ENCODE measurements at places on chromosomes 1 and 21. TPM values are rescaled to one million over a fixed set of nuclear protein-coding genes. Genes with fewer than 3 reads are reported as not detected.

ITLN1 gene
- polyA plus RNA-seq = not detected

DYNLT4 gene
- not detected for polyA plus RNA-seq

AKR7A2 gene
- 93.3 TPM for polyA plus RNA-seq

VASH2 gene
- 0.07 TPM for polyA plus RNA-seq

NUDT4B gene
- polyA plus RNA-seq = 7.8 TPM

MYCL gene
- polyA plus RNA-seq = not detected

LRRC53 gene
- not detected for polyA plus RNA-seq

ZNF593 gene
- polyA plus RNA-seq = 34.1 TPM

DNA sequence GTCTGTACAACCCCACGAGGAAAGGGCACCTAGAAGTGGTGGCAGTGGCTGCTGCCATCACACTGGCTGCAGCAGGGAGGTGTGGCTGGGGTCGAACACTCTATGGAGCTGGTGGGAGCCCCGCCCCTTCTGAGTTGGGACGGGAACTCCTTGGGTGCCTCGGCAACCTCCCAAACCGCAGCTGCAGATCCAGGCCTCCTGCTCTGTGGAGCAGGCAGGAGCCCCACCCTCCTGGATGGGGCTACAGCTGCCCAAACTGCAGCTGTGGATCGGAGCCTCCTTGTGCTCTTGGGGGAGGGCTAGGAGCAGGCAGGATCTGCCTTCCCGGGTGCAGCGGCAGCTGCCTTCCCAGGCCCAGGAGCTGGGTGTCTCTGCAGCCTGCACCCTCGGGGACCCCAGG is 38.9 kb upstream of the TARDBP start:
- H3K4me1 ChIP-seq = no peaks in the 10 kb centered on the region
- H3K4me3 ChIP-seq = no peak overlapping the region
- DNase-seq = no peak
- H3K27me3 ChIP-seq = peaks cover 14% of the 10 kb centered on the region
- H3K27ac ChIP-seq = no peak overlapping the region

GRCh38 chr1:182446033-182446669 is 3.8 kb upstream of the RGSL1 start:
- H3K27ac ChIP-seq = no peak overlapping the region
- H3K4me1 ChIP-seq = peaks cover 4% of the 10 kb centered on the region
- DNase-seq = peak; percentile 34

DNA sequence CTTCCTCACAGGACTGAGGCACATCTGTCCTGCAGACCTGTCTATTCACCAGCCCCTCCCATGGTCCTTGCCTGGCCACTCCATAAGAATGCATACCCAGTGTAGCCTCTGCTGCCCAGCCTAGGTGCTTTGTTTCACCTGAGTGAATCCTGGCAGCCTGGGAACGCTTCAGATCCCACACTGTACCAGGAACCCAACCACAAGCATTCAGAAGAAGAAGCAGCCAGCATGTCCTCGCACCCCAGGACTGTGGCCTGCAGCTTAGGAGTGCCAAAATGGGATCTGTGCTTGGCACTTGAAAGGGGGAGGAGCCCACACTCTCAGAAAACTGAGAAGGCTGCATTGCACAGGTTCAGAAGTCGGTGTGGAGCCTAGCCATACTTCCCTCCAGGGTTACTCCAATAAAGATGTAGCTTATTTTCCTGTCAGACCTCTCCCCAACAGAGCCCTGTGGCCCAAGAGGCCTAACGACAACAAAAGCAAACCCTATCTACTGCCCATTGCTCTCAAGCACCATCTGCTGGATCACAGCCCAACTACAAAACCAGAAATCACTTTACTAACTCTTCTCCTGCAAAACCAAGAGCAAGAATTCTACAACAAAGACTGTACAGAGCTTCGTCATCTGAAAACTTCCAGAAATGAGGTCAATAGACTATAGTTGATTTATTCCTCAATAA is 923.1 kb upstream of the NEGR1 start:
- DNase-seq = no peak
- H3K4me1 ChIP-seq = no peaks in the 10 kb centered on the region
- no peak overlapping the region for H3K27ac ChIP-seq
- H3K27me3 ChIP-seq = no peaks in the 10 kb centered on the region
- no peak overlapping the region for H3K4me3 ChIP-seq
- H3K36me3 ChIP-seq = no peaks in the 10 kb centered on the region

DNA sequence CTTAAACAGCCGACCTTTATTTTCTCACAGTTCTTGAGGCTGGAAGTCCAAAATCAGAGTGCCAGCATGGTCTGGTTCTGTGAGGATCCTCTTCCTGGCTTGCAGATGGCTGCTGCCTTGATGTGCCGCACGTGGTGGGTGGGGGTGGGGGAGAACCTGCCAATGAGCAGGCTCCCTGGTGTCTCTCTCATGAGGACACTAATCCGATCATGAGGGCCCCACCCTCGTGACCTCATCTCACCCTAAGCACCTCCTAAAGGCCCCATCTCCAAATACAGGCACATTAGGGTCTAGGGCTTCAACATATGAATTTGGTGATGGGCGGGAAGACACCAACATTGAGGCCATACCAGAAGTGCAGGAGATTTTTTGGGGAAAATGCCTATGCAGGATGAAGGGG is 37.8 kb downstream of the ACTN2 start:
- no peak overlapping the region for H3K4me3 ChIP-seq
- H3K27ac ChIP-seq = no peak overlapping the region
- no peaks in the 10 kb centered on the region for H3K4me1 ChIP-seq
- peaks cover 9% of the 10 kb centered on the region for H3K27me3 ChIP-seq
- no peak for DNase-seq

- H3K36me3 ChIP-seq = peaks cover 26% of the 10 kb centered on the region
- H3K4me3 ChIP-seq = peak overlapping the region; percentile 66
- peak; percentile 63 for DNase-seq
- H3K27me3 ChIP-seq = peaks cover 63% of the 10 kb centered on the region
Measured at GRCh38 chr1:231690059-231690458, 63.5 kb downstream of the DISC1 start.

DNA sequence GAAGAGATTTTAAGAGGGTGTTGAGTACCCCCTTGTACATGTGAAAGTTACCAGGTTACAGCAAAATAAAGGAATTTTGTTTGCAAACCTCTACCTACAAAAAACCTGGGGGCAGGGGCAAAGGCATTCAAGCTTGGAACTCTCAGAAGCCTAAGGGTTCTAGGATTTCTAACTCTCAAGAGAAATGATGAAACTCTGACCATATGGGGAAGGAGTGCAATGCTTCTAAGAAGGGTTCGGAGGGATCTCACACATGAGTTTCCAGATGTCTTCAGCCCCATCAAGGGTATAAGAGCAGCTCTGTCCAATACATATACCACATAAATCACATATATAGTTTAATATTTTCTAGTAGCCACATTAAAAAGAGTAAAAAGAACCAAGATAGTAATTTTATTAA is 7.3 kb upstream of the FCGR2A start:
- H3K4me1 ChIP-seq = peaks cover 9% of the 10 kb centered on the region
- no peak overlapping the region for H3K4me3 ChIP-seq
- no peak overlapping the region for H3K27ac ChIP-seq
- no peaks in the 10 kb centered on the region for H3K36me3 ChIP-seq
- DNase-seq = no peak

GRCh38 chr1:155961937-155962336 is 16.4 kb downstream of the ARHGEF2 start:
- no peaks in the 10 kb centered on the region for H3K27me3 ChIP-seq

- no peak for DNase-seq
- H3K4me1 ChIP-seq = no peaks in the 10 kb centered on the region
- peaks cover 21% of the 10 kb centered on the region for H3K36me3 ChIP-seq
- H3K27me3 ChIP-seq = no peaks in the 10 kb centered on the region
- H3K4me3 ChIP-seq = no peak overlapping the region
Measured at GRCh38 chr1:220001095-220001501, 45.2 kb downstream of the EPRS1 start.

DNA sequence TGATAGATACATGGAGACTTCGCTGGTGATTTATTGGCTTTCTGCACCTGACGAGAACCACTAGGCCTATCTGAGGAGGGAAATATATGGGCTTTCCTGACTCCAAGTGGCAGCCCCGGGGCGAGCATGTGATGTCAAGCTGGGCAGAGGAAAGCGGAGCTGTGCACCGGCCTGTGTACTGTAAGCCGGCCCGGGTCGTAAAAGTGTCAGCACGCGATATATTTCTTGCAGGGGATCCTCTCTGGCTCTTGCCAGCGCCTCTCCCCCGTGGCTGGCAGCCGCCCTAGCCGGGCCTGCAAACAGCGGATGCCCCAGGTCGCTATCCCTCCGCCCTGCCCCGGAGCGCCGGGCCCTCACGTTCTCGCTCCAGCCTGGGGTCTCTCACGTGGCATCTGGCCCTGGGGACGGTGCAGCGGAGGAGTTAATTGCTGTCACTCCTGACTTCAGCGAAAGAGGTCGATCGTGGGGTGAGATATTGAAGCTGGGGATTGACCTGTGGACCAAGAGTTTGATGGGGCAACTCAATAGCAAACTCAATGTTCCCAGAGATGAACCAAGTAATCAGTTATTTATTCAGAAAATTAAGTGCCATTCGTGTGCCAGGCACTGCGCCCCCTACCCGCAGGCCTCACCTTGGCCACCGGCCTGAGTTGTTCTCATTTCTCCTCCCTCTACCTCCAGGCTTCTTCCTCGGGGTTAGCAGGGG is 41.0 kb upstream of the HAO2 start:
- peak; percentile 3 for DNase-seq
- H3K36me3 ChIP-seq = no peaks in the 10 kb centered on the region
- H3K27me3 ChIP-seq = peaks cover 7% of the 10 kb centered on the region
- no peak overlapping the region for H3K27ac ChIP-seq

DNA sequence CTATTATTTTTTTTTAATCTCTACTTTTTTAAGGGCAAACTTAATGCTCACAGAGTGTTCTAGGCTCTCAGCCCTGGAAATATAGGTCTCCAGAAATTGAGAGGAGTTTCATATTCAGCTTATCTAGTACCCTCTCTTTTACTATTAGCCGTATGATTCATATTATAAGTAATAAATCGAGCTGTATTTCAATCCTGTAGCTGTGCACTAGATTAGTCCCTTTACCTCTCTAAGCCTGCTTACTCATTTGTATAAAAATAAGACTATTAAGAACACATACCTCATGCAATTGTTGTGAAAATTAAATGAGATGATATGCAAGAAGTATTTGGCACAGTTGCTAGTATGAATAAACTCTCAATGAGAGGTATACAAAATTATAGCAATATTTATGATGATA is 128.2 kb upstream of the HOOK1 start:
- H3K27me3 ChIP-seq = no peaks in the 10 kb centered on the region
- no peaks in the 10 kb centered on the region for H3K4me1 ChIP-seq
- peaks cover 1% of the 10 kb centered on the region for H3K36me3 ChIP-seq
- H3K4me3 ChIP-seq = no peak overlapping the region
- DNase-seq = no peak

- H3K27ac ChIP-seq = peak overlapping the region; percentile 57
- peaks cover 39% of the 10 kb centered on the region for H3K4me1 ChIP-seq
- no peak overlapping the region for H3K4me3 ChIP-seq
- no peaks in the 10 kb centered on the region for H3K27me3 ChIP-seq
- DNase-seq = no peak
Measured at GRCh38 chr1:24919791-24920532, 10.1 kb downstream of the RUNX3 start.

DNA sequence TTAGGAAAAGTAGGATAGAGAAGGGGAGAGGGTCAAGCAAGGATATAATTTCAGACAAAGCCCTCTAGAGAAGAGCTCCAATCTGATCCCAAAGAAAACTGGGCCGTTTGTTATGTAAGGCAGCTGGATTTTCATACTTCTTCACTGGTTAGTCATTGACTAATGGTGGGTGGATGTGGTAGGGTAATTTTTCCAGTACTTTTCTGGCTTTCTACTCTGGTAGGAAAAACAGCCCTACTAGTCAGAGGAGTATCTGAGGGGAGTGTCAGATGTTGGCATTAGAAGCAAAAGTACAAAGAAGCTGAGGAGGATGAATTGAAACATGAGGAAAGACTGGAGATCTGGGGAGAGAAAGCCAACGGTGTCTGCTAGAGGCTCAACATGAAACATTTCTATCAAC is 145.3 kb downstream of the TNFSF18 start:
- H3K4me1 ChIP-seq = peaks cover 35% of the 10 kb centered on the region
- no peaks in the 10 kb centered on the region for H3K36me3 ChIP-seq
- H3K4me3 ChIP-seq = no peak overlapping the region
- no peak overlapping the region for H3K27ac ChIP-seq

- H3K36me3 ChIP-seq = peaks cover 3% of the 10 kb centered on the region
- no peak for DNase-seq
- no peak overlapping the region for H3K4me3 ChIP-seq
- H3K27me3 ChIP-seq = no peaks in the 10 kb centered on the region
- no peak overlapping the region for H3K27ac ChIP-seq
Measured at GRCh38 chr1:31326461-31326860, 29.6 kb downstream of the ZCCHC17 start.

GRCh38 chr21:15052459-15052763 is 12.4 kb downstream of the NRIP1 start:
- peaks cover 77% of the 10 kb centered on the region for H3K4me1 ChIP-seq
- no peaks in the 10 kb centered on the region for H3K27me3 ChIP-seq
- H3K4me3 ChIP-seq = peak overlapping the region; percentile 84
- DNase-seq = no peak

DNA sequence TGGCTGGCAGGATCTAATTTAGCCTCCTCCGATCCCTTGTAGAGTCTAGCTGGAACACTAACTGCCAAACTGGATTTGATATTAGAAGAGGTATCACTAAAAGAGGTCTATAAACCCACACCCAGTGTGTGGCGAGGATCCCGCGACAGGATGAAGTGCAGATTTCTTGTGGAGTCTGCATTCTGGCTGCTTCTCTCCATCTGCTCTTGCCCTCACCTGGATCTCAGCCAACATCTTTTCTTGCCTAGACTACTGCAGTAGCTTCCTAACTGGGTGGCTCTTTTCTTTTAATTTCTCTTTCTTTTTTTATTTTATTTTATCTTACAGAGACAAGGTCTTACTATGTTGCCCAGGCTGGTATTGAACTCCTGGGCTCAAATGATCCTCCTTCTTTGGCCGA is 48.9 kb upstream of the CAPZB start:
- H3K36me3 ChIP-seq = peaks cover 8% of the 10 kb centered on the region
- no peaks in the 10 kb centered on the region for H3K4me1 ChIP-seq
- no peak overlapping the region for H3K27ac ChIP-seq
- H3K27me3 ChIP-seq = no peaks in the 10 kb centered on the region
- no peak for DNase-seq
- H3K4me3 ChIP-seq = no peak overlapping the region

DNA sequence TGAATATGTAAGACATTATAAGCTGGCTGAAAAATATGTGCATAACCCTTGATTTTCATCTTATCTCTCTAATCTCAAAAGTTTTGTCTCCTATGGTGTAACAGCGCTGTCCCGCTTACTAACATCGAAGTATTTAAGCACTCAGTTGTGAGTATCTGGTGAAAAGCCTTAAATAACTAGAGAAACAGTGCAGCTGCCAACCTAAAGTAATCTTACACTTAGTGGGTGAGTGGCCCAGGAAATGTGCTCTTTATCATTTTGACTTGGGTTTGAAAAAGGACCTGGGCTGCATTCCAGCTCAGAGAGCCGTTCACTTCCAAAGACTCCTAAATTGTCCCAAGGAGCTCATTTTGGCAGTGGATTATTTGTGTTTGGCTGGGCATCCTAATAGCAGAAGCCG is 225.9 kb downstream of the SPATA17 start:
- DNase-seq = no peak
- H3K27ac ChIP-seq = no peak overlapping the region
- H3K27me3 ChIP-seq = no peaks in the 10 kb centered on the region
- no peaks in the 10 kb centered on the region for H3K4me1 ChIP-seq
- H3K36me3 ChIP-seq = no peaks in the 10 kb centered on the region

GRCh38 chr1:36471830-36472641 is 7.9 kb upstream of the MRPS15 start:
- no peak for DNase-seq
- H3K4me1 ChIP-seq = no peaks in the 10 kb centered on the region
- H3K27me3 ChIP-seq = no peaks in the 10 kb centered on the region
- H3K27ac ChIP-seq = no peak overlapping the region
- H3K36me3 ChIP-seq = no peaks in the 10 kb centered on the region

Data from naive B cell (primary cell).